HepG2 (cell line): ENCODE measurements at places on chromosomes 6 and 20. TPM values are rescaled to one million over a fixed set of nuclear protein-coding genes. Genes with fewer than 3 reads are reported as not detected.

DNA sequence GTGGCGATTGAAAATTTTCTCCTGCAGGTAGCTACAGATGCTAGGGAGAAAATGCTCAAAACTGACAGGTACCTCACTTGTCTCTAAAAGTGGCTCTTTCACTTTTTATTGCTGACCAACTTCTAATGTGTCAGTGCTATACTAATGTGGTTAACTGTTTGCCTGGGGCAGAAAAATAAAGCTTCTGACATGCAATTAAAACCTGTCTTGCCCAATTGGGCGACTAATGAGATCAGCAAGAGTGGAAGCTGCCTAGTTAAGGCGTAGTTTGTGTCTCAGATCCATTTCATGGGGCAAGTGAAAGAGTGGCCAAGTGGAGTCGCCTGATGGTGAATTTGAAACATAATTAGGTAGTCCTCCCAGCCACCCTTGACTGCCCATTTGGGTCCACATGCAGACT lies 193.3 kb downstream of the TSHZ2 start:
- no peaks in the 10 kb centered on the region for H3K27me3 ChIP-seq
- DNase-seq = no peak
- no peaks in the 10 kb centered on the region for H3K4me1 ChIP-seq
- no peak overlapping the region for H3K27ac ChIP-seq

GRCh38 chr6:52595796-52596130 lies 18.9 kb upstream of the TRAM2 start:
- no peaks in the 10 kb centered on the region for H3K27me3 ChIP-seq
- peak overlapping the region; percentile 22; the same call in 1 of the 2 replicates for H3K4me3 ChIP-seq
- H3K27ac ChIP-seq = peak overlapping the region; percentile 72
- no peak for DNase-seq
- H3K36me3 ChIP-seq = no peaks in the 10 kb centered on the region
- H3K4me1 ChIP-seq = peaks cover 78% of the 10 kb centered on the region

GRCh38 chr6:125294925-125295324 lies 6.8 kb downstream of the HDDC2 start:
- H3K27me3 ChIP-seq = no peaks in the 10 kb centered on the region
- peaks cover 6% of the 10 kb centered on the region for H3K4me1 ChIP-seq
- H3K4me3 ChIP-seq = no peak overlapping the region

- no peak for DNase-seq
- no peaks in the 10 kb centered on the region for H3K36me3 ChIP-seq
- peaks cover 7% of the 10 kb centered on the region for H3K4me1 ChIP-seq
- no peak overlapping the region for H3K4me3 ChIP-seq
- H3K27me3 ChIP-seq = peaks cover 97% of the 10 kb centered on the region
- H3K27ac ChIP-seq = no peak overlapping the region
Observed at GRCh38 chr20:57652606-57653545, 32.6 kb upstream of the ZBP1 start.

DNA sequence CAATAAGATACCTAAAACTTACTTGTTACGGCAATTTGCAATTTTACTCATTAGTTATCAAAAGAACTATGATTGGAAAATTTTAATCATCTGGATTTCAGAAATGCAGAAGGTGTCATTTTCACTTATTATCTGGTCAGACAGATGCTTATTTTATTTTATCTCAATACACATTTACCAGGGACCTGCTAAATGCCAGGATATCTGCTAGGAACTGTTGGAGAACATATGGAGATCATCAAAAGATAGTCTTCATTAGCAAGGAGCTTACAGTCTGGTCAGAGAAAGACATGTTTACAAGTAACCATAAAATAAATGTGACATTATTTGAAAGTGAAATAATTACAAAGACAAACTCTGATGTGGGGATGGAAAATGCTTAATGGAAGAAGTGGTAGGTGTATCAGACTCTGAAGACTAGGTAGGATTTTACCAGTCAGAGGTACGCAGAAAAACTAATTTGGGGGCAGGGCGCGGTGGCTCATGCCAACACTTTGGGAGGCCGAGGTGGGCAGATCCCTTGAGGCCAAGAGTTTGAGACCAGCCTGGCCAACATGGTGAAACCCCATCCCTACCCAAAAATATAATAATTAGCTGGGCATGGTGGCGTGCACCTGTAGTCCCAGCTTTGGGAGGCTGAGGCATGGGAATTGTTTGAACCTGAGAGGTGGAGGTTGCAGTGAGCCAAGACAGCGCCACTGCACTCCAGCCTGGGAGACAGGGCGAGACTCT lies 137.8 kb downstream of the MYB start:
- no peak overlapping the region for H3K4me3 ChIP-seq
- no peaks in the 10 kb centered on the region for H3K4me1 ChIP-seq
- H3K36me3 ChIP-seq = no peaks in the 10 kb centered on the region
- DNase-seq = no peak

GRCh38 chr6:70811788-70812187 lies 144.1 kb downstream of the SMAP1 start:
- no peak for DNase-seq
- H3K4me3 ChIP-seq = no peak overlapping the region
- no peaks in the 10 kb centered on the region for H3K4me1 ChIP-seq
- H3K27me3 ChIP-seq = no peaks in the 10 kb centered on the region

DNA sequence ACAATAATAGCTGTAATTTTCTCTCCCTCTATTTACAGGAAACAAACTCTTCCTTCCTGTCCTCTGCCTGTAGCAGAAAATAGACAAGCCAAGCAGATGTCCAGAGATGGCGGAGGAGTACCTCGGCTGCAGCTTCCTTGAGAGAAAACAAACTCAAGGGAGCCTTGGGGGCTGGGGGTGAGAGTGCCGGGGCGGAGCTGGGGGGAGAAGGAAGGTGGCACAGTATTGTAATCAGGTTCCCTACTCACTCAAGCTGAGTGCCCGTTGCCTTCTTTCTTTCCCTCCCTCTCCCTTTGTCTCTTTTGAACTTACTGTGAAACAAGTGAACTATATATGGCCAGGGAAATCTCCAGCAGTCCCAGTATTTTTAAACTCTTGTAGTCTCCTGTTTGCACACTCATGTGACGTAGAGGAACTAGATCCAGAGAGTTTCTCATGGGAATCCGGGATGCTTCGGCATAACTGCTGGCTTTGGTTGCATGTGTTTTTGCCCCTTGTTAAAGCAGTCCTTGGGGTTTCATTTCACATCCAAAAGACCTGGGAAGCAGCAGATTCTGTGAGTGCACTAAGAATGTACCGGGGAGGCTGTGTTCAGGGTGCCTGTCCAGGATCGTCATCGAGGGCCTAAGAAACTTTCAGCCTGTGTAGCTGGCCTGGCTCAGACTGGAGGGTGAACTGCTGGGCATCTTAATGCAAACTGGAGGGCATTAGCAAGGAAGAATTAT lies 44.6 kb upstream of the HDDC2 start:
- DNase-seq = no peak
- H3K27ac ChIP-seq = no peak overlapping the region
- H3K27me3 ChIP-seq = peaks cover 24% of the 10 kb centered on the region
- no peak overlapping the region for H3K4me3 ChIP-seq

DNA sequence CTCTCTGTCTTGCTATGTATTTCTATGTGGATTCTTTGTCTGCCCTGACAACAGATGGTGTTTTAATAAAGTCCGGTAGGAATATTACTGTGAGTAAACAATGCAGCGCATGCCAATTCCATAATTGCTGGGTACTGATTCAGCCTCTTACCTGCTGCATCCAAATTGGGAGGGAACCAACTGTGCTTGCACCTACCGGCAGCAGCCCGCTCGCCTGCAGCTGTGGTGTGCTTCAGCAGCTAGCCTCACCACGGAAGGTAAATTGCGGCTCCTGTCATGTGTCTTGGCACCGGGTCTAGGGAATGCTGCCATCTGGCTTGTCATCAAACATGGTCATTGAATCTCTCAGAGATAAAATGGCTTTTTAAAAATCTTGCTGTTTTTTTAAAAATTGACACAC lies 704.8 kb upstream of the SLC35B3 start:
- no peaks in the 10 kb centered on the region for H3K4me1 ChIP-seq
- H3K27me3 ChIP-seq = no peaks in the 10 kb centered on the region
- no peak overlapping the region for H3K4me3 ChIP-seq
- H3K36me3 ChIP-seq = no peaks in the 10 kb centered on the region

DNA sequence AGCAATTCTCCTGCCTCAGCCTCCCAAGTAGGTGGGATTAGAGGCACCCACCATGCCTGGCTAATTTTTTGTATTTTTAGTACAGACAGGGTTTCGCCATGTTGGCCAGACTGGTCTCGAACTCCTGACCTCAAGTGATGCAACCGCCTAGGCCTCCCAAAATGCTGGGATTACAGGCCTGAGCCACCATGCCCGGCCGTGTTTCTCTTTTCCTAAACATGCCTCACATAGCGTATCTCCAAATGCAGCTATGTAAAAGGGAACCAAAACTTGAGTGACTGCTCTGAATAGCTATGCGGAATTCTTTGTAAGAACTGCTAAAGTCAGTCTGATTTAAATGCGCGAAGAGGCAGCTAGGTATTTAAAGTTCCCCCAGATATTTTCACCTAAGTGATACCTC lies 20.5 kb downstream of the BPIFA2 start:
- peaks cover 10% of the 10 kb centered on the region; the same call in 1 of the 3 replicates for H3K27me3 ChIP-seq
- no peak for DNase-seq
- no peaks in the 10 kb centered on the region for H3K4me1 ChIP-seq
- no peak overlapping the region for H3K4me3 ChIP-seq
- H3K27ac ChIP-seq = no peak overlapping the region
- H3K36me3 ChIP-seq = no peaks in the 10 kb centered on the region

- H3K4me1 ChIP-seq = peaks cover 9% of the 10 kb centered on the region; the same call in 1 of the 2 replicates
- H3K27me3 ChIP-seq = no peaks in the 10 kb centered on the region
- H3K27ac ChIP-seq = no peak overlapping the region
- no peaks in the 10 kb centered on the region for H3K36me3 ChIP-seq
- H3K4me3 ChIP-seq = no peak overlapping the region
Observed at GRCh38 chr6:155143029-155143577, 120.7 kb upstream of the CLDN20 start.

DNA sequence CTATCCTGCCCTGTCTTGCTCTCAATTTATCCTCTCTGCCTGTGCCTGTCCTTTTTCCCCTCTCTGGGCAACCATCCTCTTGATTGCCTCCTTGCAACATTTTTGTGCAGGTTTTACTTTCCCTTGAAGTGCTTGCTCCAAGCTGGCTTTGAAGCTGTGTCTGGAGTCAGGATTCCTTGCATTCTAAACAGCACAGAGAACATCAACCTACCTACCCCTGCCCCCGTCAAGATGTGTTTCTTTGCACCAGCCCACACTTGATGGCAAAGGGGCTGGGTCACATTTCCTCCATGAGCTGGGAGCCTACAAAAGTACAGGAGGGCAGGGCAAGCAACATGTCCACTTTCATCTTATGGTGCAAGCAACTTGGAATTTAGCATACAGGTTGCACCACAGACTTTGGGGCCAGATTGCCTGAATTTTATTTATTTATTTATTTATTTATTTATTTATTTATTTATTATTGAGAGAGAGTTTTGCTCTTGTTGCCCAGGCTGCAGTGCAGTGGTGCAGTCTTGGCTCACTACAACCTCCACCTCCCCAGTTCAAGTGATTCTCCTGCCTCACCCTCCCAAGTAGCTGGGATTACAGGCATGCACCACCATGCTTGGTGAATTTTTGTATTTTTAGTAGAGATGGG lies 206.3 kb downstream of the COL19A1 start:
- H3K4me1 ChIP-seq = no peaks in the 10 kb centered on the region
- no peaks in the 10 kb centered on the region for H3K36me3 ChIP-seq
- H3K4me3 ChIP-seq = no peak overlapping the region
- H3K27ac ChIP-seq = no peak overlapping the region
- DNase-seq = no peak
- H3K27me3 ChIP-seq = no peaks in the 10 kb centered on the region

GRCh38 chr20:52256454-52256853 lies 64.9 kb upstream of the ZFP64 start:
- H3K4me3 ChIP-seq = no peak overlapping the region
- 0 out of 3 replicates have a peak, but pooled peaks cover 4% of the 10 kb centered on the region for H3K27me3 ChIP-seq
- no peaks in the 10 kb centered on the region for H3K36me3 ChIP-seq
- H3K27ac ChIP-seq = no peak overlapping the region
- no peak for DNase-seq
- peaks cover 6% of the 10 kb centered on the region for H3K4me1 ChIP-seq

GRCh38 chr6:3385660-3386151 lies 71.1 kb downstream of the SLC22A23 start:
- H3K4me3 ChIP-seq = no peak overlapping the region
- peaks cover 58% of the 10 kb centered on the region for H3K4me1 ChIP-seq
- peaks cover 19% of the 10 kb centered on the region for H3K36me3 ChIP-seq
- DNase-seq = no peak
- H3K27ac ChIP-seq = peak overlapping the region; percentile 23
- no peaks in the 10 kb centered on the region for H3K27me3 ChIP-seq

- no peak for DNase-seq
- H3K27ac ChIP-seq = no peak overlapping the region
- H3K36me3 ChIP-seq = no peaks in the 10 kb centered on the region
- no peaks in the 10 kb centered on the region for H3K27me3 ChIP-seq
Observed at GRCh38 chr20:40314278-40314677, 374.8 kb downstream of the MAFB start.

GRCh38 chr6:44255871-44256774 lies 1.2 kb downstream of the SLC35B2 start:
- no peak for DNase-seq
- no peaks in the 10 kb centered on the region; the same call in 2 of the 3 replicates for H3K27me3 ChIP-seq
- peaks cover 30% of the 10 kb centered on the region for H3K36me3 ChIP-seq
- H3K4me3 ChIP-seq = peak overlapping the region; percentile 66
- peaks cover 61% of the 10 kb centered on the region for H3K4me1 ChIP-seq
- H3K27ac ChIP-seq = peak overlapping the region; percentile 93

GRCh38 chr6:46926481-46926880 lies 4.7 kb upstream of the ADGRF5 start:
- no peak overlapping the region for H3K4me3 ChIP-seq
- H3K27me3 ChIP-seq = peaks cover 29% of the 10 kb centered on the region
- no peak for DNase-seq
- no peaks in the 10 kb centered on the region for H3K36me3 ChIP-seq
- no peaks in the 10 kb centered on the region for H3K4me1 ChIP-seq

DNA sequence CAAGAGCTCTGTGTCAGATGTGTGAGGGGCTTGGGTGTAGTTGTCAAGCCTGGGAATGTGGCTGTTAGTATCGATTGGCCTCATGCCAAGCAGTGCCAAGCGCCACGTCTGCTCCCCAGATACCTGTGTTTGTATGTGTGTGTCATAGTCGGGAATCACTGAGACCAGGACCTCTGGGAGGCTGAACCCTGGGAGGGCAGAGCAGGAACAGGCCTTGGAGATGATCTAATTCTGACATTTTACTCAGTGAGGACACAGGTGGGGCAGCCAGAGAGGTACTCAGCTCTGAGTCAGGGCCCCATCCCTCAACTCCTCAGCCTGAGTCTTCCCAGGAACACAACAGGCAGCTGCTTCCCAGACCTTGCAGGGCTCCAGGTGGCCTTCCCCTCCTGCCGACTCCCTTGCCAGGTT lies 51.2 kb upstream of the FANCE start:
- no peak overlapping the region for H3K4me3 ChIP-seq
- no peak for DNase-seq
- no peak overlapping the region for H3K27ac ChIP-seq
- H3K36me3 ChIP-seq = no peaks in the 10 kb centered on the region

GRCh38 chr20:4555188-4555890 lies 166.4 kb upstream of the PRND start:
- no peak overlapping the region for H3K4me3 ChIP-seq
- H3K27me3 ChIP-seq = no peaks in the 10 kb centered on the region
- no peak for DNase-seq
- H3K36me3 ChIP-seq = no peaks in the 10 kb centered on the region

The VPS16 gene
- total RNA-seq = 27.6 and 35.4 TPM in 2 replicates

The PARD6B gene
- total RNA-seq = 22.2 and 26.6 TPM in 2 replicates

The DTD1 gene
- 79.3 and 85.5 TPM in 2 replicates for total RNA-seq

The ACOT8 gene
- 31.4 and 39.1 TPM in 2 replicates for total RNA-seq

The COL19A1 gene
- not detected in 2 replicates for total RNA-seq

The GGTLC1 gene
- total RNA-seq = not detected in 2 replicates

The KHDC1L gene
- not detected in 2 replicates for total RNA-seq

The LY6G5B gene
- total RNA-seq = 0.73 and 7.8 TPM in 2 replicates

The DLL1 gene
- not detected in 2 replicates for total RNA-seq

The CYP39A1 gene
- total RNA-seq = not detected in 2 replicates

The CEP162 gene
- 7.9 and 10.0 TPM in 2 replicates for total RNA-seq
